ENCODE measurements at places on chromosomes 7 and 10.

GRCh38 chr7:47405921-47406800, 175.8 kb downstream of the TNS3 start:
- H3K4me3 ChIP-seq: peak overlapping the region; percentile 4
- H3K27ac ChIP-seq: peak overlapping the region; percentile 73
- peak; percentile 94 for DNase-seq
- H3K27me3 ChIP-seq: no peaks in the 10 kb centered on the region

- no peak for DNase-seq
- peaks cover 3% of the 10 kb centered on the region for H3K4me1 ChIP-seq
- H3K4me3 ChIP-seq: no peak overlapping the region
- no peaks in the 10 kb centered on the region for H3K27me3 ChIP-seq
Observed at GRCh38 chr7:24896031-24896501, 83.9 kb downstream of the OSBPL3 start.

DNA sequence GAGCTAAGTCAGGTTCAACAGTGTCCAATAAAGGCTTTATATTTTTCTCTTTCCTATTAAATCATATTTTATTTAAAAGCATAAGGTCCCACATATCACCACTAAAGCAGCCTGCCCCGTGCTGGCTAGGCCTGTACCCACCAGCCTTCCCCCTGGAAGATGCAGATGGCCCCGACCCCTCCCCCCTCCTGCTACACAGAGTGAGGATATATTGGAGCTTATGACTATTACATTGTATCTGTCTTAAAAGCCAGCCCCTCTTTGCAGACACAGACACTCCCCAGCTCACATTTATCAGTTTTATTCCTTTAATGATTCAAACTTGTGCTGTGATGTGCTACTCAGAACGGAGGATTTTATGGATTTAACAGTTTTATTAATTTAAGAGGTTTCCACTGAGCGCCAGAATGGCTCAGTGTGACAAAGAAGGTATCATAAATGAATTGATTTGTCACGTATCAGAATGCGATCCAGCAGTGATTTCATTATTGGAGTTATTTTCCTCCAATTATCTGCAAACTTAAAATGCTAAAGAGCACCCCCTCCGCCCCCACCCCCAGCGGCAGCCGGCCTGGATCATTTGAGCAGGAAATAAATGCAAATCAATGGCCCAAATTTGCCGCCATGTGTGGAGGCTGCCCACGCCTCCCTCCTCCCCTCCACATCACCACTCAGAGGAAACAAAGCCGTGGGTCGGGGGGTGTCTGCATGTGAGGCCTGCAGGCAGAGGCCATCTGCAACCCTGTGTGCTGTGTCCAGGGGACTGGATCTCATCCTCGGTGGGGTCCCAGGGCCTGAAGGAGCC, 72.6 kb upstream of the ZMIZ1 start:
- no peaks in the 10 kb centered on the region for H3K27me3 ChIP-seq
- DNase-seq: no peak
- H3K36me3 ChIP-seq: no peaks in the 10 kb centered on the region
- H3K4me1 ChIP-seq: peaks cover 5% of the 10 kb centered on the region
- no peak overlapping the region for H3K4me3 ChIP-seq
- no peak overlapping the region for H3K27ac ChIP-seq

GRCh38 chr10:78319841-78320240, 286.2 kb downstream of the RPS24 start:
- H3K27me3 ChIP-seq: no peaks in the 10 kb centered on the region
- H3K27ac ChIP-seq: no peak overlapping the region
- H3K36me3 ChIP-seq: no peaks in the 10 kb centered on the region

GRCh38 chr7:131606346-131607290, 50.2 kb upstream of the PODXL start:
- no peaks in the 10 kb centered on the region for H3K4me1 ChIP-seq
- no peak overlapping the region for H3K4me3 ChIP-seq
- H3K36me3 ChIP-seq: no peaks in the 10 kb centered on the region
- no peaks in the 10 kb centered on the region for H3K27me3 ChIP-seq
- no peak overlapping the region for H3K27ac ChIP-seq

DNA sequence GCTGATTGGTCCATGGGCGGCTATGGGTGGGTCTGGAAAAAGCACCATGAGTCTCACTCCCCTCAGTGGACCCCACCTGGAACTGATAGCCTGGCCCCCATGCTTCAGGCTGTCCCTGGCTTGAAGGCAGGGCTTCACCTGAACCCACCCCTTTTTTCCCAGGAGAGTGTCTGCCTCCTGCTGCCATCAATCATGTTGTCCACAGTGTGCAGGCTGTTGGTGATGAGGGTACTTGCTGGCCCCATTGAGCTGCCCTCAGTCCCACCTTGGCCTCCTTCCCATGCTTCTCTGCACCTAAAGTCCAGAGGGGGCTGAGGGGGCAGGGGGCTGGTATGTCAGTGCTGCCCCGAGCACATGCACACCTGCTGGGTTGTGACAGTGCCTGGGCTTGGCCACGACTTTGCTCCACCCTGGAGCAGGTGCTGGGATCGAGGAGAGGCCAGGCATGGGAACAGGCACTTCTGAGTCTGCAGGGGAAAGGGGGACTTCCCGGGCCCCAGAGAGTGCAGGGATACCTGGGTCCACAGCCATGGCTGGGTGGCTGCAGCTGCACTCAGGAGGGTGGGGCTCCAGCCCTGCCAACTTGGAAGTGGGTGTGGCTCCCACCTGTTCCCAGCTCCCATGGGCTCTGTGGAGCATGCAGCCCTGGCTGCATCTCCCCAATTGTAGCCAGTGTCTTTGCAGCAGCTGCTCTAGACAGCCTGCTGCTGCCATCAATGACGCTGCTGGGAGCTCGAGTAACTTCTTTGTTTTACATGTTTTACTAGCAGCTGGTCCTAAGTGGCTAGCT, 56.9 kb downstream of the ADK start:
- H3K36me3 ChIP-seq: no peaks in the 10 kb centered on the region
- H3K4me1 ChIP-seq: no peaks in the 10 kb centered on the region
- DNase-seq: peak; percentile 61
- H3K27me3 ChIP-seq: no peaks in the 10 kb centered on the region
- no peak overlapping the region for H3K27ac ChIP-seq
